ENCODE measurements at places on chromosomes 5 and 9. TPM values are rescaled to one million over a fixed set of nuclear protein-coding genes. Genes with fewer than 3 reads are reported as not detected.

DNA sequence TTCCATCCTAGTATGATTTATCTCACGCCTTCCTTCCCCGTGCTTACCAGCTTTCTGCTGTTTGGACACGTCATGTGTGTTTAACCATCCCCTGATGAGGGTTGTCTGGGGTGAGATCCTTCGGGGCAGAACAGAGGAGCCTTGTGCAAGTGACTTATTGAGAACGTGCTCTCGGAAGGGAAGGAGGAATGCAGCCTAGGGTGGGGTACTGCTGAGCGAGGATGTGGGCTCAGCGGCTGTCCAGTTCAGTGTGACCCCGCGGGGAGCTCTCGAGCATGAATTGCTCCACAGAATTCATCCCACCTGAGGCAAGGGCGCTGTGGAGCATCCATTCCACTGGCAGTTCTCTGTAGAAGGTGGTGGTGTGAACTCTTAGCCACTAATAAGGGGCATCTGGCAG, 4.0 kb downstream of the MYOZ3 start:
- DNase-seq, result no peak

- no peak for DNase-seq
Observed at GRCh38 chr5:64569858-64570257, 64.0 kb downstream of the RGS7BP start.

- DNase-seq, result no peak
Observed at GRCh38 chr5:60835554-60835953, 8.5 kb downstream of the ELOVL7 start.

- DNase-seq, result no peak
Observed at GRCh38 chr5:146606893-146607292, 90.9 kb upstream of the GPR151 start.

GRCh38 chr5:137665678-137666460, 70.0 kb downstream of the KLHL3 start:
- DNase-seq, result no peak

DNA sequence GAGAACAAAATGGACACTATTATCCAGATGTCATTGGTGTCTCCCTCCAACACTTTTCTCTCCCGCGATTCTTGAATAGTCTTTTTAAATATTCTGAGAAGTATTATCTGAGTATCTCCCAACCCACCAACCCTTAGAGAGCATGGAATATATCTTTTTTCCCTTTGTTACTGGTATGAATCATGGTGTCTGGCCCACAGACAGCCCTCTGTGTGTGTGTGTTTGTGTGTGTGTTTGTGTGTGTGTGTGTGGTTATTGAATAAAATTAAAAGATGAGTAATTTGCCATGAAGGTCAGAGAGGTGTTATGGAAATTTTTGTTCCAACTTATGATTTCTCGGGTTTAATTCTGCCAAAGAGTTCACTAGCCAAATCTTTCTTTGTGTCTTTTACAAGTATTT, 47.7 kb downstream of the CAMK4 start:
- no peak for DNase-seq

DNA sequence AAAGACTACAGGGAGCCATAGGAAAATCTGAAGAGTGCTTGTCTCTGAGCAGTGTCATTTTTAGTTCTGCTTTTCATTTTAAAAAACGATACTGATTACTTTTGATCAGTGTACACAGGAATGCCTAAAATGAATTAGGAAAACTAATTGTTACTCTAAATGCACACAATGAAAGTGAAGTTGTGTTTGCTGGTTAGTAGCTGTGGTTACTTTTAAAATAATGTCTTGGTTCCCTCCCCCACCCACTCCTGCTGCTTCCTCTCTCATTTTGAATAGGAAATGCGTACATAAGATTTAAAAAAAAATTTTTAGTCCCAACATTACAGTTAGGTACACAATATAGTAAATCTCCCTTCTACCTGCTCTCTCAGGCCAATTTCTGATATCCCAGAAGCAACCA, 47.5 kb upstream of the PLPP1 start:
- DNase-seq, result no peak

- DNase-seq, result no peak
Observed at GRCh38 chr5:150639751-150640150, 709 bp upstream of the SYNPO start.

DNA sequence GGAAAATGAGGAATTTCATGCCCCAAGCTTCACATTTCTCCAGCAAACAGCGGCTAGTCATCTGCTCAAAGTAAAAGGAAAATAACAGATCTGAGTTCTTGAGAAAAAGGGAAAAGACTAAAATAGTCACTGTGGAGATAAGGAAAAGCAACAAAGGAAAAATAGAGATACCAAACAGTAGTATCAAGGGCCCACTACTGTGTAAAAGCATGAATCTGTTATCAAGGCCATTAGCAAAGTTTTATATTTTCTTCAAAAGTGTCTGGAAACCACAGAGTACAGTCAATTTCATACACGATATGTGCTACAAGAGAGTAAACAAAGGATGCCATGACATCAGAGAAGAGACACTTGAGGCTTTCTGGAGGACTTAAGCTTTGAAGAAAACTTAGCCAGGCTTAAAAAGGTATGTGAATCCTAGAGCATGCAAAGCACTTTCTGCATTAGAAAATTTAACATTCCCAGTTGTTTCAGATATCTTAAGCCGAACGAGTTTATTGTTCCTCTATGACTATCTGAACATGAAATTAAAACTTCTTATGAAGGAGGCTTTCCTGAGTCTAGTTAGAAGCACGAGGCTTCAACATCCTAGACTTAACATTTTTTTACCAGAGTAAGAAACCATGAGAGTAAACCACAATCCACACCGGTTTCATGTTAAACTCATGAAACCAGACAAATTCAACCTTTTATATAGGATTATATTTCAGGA, 1.2 kb downstream of the TTC33 start:
- no peak for DNase-seq

DNA sequence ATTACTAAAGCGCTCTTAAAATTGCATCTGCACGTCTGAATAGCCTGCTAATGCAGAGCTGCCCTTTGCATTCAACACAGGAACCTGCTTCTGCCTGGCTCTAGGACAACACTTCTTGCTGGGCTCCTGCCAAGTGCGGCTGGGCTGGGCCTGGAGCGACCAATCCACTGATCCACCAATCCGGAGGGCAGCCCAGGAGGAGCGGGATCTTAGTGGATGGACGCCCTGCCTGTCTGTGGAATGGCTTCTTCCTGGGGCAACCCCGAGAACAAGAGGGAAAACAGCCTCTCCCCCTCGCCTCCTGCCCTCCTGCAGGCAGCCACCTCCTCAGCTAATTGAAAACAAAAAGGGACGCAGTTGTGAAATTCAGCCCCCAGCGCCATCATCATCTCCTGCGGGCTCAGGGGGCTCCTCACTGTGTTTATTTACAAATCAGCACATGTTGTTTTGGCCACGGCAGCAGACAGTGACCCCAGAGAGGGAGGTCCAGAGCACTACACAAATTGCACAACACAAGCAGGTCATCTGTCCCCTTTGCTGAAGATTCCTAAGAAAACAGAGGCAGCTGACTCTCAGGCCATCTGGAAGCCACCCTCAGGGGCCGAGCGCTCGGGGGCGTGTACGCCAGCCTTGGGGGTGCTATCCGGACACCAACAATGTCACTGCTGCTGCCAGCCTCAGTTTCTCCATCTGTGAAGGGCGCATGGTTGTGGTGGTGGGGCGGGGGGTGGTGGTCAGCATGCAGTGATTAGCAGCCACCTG, 57.3 kb downstream of the GADD45G start:
- DNase-seq, result peak; percentile 96

DNA sequence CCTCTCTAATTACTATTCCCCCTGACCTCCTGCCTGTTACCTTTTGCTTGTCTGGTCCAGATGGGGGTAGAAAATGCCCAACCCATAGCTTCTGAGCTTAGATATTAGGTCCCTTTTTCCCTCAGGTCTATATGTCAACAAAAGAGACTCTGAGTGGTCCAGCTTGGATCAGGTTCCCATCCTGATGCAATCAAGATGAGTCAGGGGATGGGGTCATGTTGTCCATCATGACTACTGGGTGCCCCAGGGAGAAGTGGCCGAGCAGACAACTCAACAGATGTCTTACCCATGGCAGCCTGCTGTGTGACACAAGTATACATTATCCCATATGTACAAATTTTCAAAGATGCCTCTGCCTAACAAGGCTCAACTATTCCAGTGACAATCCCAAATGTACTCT, 9.1 kb upstream of the ANKH start:
- no peak for DNase-seq

DNA sequence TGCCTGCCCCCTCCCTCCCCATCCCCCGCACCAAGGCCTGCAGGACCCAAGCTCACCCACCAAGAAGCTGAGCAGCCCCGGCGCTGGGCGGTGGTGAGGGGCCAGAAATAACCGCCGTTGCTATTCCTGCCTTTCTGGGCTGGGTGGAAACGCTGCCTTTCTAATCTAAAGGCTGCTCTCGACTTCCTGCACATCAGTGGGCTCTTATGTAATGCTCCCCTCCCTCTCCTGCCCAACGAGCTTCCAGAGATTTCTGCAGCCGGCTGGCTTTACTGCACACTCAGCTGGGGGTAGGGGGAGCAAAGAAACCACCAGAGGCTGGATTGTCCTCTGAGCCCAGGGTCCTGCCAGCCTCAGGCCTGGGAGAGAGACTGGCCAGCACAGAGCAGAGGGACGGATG, 6.9 kb upstream of the EGR1 start:
- peak; percentile 23 for DNase-seq

DNA sequence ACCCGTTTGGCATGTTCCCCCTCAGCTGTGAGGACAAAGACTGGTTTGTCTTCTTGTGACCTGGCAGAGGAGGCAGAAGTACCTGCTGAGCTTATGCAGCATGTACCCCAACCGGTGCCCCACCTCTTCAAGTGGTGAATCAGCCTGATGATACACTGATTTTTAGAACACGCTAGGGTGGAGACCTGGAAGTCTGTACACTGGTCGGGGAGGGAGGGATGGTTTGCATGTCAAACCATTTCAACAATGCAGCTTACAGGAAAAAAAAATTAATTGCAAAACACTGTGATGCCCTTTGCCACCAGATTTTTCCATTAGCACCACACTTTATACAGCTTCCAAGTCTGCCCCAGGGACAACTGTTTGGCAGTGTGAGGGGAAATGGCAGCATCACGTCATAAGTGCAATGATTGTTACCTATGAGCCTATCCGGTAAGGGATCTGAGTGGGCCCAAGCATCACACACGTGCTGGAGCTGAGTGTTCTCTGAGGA, 155.1 kb upstream of the DMRT1 start:
- no peak for DNase-seq

DNA sequence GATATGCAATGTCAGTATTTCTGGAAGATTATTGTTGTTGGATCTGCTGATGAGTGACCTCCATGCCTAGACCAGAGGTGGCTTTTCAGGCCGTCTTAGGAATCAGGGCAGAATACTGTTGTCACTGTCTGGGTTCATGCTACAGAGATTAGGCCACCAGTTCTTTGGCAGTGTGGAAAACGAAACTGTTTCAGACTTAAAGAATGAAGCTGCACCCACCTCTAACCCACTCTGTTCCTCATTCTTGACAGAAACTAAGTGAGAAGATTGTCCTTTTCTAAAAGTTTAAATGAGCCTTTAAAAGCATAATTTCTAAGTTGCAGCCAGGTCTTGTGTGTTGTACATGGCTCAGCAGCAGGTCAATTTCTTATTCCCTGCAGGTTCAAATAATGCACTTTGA, 444.3 kb downstream of the ENC1 start:
- DNase-seq, result no peak

- DNase-seq, result no peak
Observed at GRCh38 chr5:131396015-131396414, 132.2 kb downstream of the CDC42SE2 start.

GRCh38 chr9:122075135-122076030, 17.7 kb downstream of the TTLL11 start:
- peak; percentile 21 for DNase-seq

DNA sequence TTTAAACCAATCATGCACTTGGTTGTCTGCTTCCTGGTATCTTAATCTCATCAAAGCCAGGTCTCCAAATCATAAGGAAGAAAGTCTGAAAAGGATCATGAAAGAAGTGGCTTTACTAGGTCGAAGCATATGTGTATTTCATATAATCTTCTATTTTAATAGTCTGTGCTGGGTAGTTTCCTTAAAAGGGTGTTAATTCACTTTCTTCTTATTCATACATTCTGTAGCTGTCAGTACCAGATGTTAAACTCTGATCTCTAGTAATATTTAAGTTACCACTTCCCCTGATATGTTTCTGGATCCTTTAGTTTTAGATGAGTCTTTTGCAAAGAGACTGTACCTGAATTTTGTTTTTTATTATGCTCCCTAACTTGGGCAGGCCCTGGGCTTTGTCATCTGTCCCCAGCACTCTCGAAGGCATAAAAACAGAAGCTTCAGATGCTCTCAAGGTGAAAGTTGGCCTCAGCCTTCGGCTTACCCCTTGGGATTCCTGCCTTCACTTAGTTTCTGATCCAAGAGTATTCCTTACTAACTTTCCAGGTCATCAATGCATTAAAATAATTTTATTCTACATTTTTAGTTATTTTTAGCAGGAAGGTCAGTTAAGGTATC, 15.0 kb upstream of the LNPEP start:
- no peak for DNase-seq

- DNase-seq, result peak; percentile 62
Observed at GRCh38 chr9:131043087-131043486, 34.1 kb downstream of the LAMC3 start.

GRCh38 chr9:128343855-128344254, 3.5 kb downstream of the SLC27A4 start:
- no peak for DNase-seq

Gene TMC1
- total RNA-seq, result not detected

Gene HDHD3
- total RNA-seq, result 98.7 TPM

Gene MOB3B
- total RNA-seq, result 14.1 TPM

Gene CD274
- total RNA-seq, result not detected

Gene SPATA31A3
- total RNA-seq, result not detected
